ENCODE measurements at places on chromosomes 5 and 9.

DNA sequence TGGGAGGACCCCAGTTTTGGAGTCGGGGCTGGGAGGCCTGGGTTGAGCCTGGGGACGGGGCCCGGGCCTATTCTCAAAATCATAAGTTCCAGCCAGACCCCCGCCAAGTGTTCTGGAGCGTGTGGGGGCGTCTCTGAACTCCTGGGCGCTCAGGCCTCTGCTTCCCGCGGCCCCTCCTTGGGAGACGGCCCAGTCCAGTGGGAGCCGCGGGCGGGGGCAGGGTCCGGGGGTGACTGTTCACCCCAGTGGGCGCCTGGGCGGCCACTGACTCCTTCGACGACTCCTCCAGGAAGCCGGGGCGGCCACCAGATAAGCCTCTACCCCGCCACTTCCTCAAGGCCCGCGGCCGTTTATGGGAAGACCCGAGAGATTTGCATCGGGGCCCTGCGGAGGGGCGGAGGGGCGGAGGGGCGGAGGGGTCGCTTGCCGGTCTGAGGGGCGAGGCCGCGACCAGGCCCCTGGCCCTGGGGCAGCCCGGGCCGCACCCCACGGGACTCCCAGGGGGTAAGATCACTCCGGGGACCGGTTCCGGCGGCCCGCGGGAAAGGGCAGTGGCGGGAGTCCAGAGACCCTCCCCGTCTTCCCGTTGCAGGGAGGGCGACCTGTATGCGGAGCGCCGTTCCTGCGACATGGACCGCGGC lies 655 bp downstream of the TOR4A start:
- peak; percentile 71 for DNase-seq

- no peak for DNase-seq
Measured at GRCh38 chr9:108551030-108551841, 304.6 kb downstream of the ACTL7B start.

DNA sequence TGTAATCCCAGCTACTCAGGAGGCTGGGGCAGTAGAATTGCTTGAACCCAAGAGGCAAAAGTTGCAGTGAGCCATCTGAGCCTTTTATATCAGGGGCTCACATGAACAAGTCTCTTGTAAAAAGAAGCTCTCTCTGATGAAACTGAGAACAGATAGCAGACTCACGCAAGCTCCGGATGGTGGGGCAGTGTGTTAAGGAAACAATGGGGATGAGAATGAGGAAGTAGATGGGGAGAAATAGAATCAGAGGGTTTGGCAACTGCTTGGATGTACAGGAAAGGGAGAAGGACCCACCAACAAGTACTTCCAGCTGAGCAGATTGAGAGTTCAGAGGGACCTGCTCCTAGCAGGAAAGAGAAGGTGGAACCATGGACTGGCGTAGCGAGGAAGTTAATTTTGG lies 18.6 kb downstream of the TMEM252 start:
- no peak for DNase-seq

DNA sequence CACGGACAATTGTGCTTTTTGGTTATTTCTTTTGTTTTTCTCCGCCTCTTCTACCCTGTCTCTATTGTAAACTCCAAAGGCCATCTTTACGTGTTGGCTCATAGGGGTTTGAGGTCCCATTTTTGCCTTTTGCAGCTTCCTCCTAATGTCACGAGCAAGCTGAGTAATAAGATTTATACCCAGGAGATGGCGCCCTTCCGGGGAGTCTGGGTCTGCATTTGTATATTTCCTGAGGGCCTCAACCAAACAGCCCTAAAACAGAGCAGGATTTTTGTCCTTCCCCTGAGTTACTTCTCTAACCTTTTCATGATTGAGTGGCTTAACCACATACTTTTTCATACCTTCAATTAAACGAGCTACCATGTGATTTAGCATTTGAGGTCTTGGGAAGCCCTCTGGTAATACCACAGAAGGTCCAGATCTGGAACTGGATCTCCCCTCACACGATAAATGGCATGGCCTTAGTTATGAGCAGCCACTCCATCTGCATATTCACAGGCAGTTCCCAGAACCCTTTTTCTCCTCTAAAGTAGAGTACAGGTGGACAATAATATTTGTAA lies 11.2 kb upstream of the CFAP95 start:
- DNase-seq: peak; percentile 82

DNA sequence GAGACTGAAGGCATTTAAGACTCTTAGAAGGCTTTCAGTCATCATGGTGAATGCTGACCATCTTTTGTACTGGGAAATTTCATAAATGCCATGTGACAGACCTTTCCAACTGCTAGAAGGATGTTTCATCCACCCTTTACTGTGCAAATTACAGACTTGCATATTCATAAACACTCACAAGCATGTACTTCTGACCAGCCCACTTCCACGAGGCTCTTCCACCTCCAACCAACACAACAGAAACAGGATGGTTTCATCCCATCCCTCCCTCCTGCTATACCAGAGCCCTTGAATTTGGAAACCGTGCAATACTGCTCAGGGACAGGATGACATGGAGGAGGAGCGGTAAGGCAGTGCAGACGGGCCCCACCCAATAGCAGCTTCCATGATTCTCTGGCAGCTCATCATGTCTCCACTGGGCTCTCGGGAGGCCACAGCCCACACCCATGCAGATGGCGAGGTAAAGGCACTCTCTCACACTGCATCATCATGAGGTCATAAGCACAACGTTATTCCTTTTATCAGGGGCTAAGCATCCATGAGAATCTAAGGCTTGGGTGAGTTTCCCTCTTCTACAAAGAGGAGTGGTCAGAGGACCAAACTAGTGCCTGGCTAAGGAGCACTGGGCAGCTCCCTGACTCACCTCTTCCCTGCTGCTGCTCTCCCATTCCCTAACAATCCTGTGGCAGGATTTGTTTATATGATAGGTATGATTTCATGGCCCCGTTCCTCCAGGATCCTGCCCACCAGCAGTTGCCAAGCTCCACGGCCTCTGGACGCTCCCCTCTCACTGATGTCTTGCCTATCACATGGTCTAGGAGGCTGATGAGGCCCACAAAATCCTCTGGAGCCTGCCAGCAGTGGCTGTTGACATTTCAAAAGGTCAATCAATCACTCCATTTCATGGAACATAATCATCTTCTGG lies 94.4 kb upstream of the FSTL4 start:
- DNase-seq: no peak

- DNase-seq: no peak
Measured at GRCh38 chr9:108956022-108956630, 21.9 kb downstream of the ABITRAM start.
